ENCODE measurements at places on chromosomes 1 and 21.

DNA sequence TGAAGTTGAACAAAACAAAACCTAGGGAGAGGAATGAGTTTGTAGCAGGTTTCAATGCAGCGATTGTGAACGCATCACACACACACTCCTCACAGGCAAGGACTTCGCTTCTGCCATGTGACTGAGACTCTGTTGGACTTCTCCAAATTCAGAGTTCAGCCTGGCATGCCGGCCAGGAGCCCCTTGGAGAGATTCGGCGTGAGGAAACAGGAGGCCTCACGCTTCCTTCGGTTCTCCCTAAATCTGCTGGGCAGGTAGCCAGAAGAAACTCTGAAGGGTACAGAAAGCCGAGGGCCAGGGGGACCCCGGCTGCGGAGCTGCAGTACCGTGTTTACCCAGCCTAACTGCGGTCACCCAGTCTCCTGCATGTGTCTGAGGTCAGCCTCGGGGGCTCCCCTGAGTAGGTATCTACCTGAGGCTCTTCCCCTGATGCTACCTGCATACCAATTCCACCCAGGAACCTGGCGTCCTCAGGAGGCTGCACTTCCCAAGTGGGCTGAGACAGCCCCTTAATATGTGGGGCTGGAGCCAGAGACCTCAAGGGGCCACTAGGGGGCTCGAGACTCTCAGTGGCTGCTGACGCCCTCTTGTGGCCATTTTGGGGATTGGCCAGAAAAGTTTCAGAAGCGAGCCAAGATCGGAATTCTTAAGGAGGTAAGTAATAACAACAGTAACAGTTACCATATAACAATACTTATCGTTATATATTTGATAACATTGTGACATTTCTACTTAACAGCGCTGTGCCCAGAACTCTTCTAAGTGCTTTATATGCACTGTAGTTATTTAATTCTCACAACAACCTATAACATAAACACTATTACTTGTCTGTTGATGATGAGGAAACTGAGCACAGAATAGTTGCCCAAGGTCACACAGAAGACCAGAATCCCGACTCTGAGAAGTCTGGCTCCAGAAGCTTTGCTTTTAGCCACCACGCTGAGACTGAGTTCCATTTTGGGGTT, 2.7 kb upstream of the ANXA9 start:
- peak; percentile 88 for DNase-seq

DNA sequence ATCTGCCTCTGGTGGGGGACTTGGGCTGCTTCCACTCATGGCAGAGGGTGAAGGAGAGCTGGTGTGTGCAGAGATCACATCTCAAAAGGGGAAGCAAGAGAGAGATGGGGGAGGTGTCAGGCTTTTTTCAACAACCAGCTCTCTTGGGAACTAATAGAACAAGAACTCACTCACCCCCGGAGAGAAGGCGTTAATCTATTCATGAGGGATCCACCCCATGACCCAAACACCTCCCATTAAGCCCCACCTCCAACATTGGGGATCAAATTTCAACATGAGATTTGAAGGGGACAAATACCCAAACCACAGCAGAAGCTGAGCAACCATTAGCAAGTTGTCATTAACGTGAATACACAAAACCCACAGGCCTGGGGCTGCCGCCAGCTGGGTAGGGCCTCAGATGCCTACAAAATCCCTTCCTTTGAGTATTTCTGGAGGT, 12.0 kb upstream of the VWA5B1 start:
- no peak for DNase-seq

GRCh38 chr1:51570063-51570710, 46.7 kb upstream of the OSBPL9 start:
- no peak for DNase-seq

- DNase-seq = no peak
These were observed 2.2 kb downstream of the NHLH1 start for GRCh38 chr1:160369087-160369486.

GRCh38 chr1:239963856-239964255, 127.8 kb upstream of the FMN2 start:
- DNase-seq = no peak

- no peak for DNase-seq
These were observed 1.6 kb downstream of the CYB5R1 start for GRCh38 chr1:202965422-202965821.

DNA sequence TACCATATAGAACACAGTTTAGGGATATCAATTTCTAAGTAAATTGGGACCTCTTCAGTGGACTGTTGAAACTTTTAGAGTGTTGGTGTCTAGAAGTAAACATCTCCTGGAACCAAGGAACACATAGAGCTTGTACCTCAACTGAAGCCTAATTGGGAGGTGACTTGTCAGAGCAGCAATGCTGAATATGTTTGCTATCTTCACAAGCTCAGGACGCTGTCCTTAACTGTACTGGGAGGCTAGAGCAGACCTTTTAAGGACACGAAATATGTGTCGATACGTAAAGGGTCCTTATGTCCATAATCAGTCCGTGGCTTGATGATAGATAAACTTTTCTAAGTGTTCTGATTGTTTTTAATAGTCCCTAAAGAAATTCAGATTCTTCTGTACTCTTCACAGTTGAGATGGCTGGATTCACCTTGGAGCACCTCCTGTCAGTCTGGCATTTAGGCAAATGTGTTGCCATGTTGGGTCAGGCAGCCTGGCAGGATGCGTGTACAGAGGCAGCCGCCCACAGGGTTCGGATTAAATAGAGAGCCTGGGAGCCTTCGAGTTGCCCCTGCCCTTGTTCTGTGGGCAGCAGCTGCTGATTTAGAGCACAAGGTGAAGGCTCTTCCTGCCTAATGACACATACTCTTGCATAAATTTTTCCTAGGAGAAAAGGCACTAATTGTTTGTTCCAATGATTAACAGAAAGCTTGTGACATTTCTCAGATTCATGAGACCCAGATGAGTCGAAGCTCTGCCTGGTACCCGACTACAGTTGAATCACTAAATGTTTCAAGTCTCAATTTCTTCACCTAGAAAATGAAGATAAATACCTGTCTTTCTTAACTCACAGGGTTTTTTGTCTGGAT, 3.6 kb downstream of the ACTN2 start:
- DNase-seq = peak; percentile 22

DNA sequence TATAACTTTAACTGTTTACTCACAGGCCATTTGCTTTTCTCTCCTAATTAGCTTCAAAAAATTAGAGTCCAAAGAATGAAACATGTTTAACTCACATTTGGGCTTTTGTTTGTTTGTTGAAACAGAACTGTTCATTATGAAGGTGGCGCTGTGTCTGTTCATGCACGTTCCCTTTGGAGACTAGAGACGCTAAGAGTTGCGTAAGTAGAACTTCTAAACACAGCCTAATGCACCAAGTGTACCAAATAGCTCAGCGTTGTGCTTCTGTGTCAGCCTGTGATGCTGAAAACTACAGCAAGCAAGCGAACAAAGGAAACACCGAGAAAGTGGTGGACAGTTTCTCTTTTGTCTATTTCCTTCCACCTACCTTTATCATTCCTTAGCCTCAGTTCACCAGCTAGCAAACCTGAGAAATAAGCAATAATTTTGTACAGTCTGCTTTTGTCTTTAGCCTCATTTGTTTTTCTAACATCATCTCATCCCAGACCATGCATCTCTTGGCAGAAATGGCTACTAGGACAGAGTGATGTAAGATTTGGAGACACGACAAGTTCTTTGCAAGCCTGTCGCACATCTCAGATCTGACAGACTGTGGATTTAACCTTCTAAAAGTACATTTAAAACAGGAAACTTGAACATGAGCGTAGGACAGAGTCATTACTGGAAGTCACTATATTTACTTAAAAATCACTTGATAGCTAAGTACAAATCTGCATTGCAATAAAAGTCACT, 375.1 kb downstream of the RYR2 start:
- DNase-seq = no peak

GRCh38 chr1:10444795-10445397, 4.9 kb upstream of the CORT start:
- DNase-seq = no peak

DNA sequence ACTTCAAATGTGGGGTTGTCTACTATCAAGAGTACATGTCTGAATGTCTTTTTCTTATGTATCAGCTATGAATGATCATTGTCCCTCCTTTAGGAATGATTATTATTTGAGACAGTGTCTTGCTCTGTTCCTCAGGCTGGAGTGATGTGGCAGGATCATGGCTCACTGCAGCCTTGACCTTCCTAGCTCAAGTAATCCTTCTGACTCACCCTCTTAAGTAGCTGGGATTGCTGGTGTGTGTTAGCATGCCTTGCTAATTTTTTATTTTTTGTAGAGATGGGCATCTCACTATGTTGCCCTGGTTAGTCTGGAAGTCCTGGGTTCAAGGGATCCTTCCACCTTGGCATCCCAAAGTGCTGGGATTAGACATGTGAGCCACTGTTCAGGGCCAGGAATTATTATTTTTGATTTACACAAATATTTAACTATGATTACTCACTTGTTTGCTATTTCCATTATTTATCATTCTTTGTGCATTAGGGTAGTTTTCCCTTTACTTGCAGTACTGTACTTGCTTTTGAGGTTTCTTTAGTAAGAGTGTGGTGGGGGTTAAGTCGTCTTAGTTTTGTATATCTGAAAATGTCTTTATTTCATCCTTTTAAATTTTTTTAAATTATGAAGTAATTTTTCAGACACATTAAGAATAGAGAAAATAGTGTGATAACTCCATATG, 12.8 kb downstream of the S100A7 start:
- peak; percentile 16 for DNase-seq

DNA sequence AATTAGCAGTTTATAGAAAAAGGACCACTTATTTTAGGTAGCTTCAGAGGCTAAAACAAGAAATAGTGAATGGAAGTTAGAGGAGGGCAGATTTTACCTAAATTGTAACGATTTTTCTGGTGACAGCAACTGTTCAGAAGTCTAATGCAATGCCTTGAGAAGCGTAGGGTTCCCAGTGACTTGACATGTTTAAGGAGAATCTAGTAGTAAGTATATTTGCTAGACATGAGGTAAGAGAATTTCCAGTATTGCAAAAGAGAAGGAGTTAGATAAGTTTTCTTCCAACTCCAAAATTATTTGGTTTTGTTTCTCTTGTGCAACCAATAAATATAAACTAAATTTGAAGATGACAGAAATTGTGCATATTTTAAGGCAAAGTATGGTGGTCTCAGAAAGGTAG, 140.0 kb downstream of the SMYD3 start:
- no peak for DNase-seq

DNA sequence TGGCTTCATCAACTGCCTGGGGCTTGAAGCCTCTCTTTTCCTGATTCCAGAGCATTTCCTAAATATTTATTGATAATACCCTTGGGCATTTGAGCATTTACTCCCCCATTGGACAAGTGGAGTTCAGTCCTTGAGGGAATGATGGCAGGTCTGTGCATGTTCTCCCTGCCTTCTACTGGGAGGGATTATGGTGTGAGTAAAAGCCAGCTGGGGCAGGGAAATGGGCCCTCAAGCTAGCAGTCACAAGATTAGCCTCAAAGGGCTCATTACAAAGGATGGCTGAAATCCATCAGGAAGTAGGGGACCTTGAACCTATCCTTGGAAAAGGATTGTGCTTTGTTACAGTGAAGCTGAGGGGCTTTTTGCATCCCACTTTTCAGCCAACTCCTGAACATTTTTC, 24.2 kb upstream of the OSBPL9 start:
- no peak for DNase-seq

GRCh38 chr1:163074004-163074403, 4.8 kb downstream of the RGS4 start:
- no peak for DNase-seq

GRCh38 chr1:59229138-59229537, 67.8 kb upstream of the FGGY start:
- peak; percentile 35 for DNase-seq

- no peak for DNase-seq
These were observed 18.4 kb upstream of the LRRC3 start for GRCh38 chr21:44436958-44437357.

DNA sequence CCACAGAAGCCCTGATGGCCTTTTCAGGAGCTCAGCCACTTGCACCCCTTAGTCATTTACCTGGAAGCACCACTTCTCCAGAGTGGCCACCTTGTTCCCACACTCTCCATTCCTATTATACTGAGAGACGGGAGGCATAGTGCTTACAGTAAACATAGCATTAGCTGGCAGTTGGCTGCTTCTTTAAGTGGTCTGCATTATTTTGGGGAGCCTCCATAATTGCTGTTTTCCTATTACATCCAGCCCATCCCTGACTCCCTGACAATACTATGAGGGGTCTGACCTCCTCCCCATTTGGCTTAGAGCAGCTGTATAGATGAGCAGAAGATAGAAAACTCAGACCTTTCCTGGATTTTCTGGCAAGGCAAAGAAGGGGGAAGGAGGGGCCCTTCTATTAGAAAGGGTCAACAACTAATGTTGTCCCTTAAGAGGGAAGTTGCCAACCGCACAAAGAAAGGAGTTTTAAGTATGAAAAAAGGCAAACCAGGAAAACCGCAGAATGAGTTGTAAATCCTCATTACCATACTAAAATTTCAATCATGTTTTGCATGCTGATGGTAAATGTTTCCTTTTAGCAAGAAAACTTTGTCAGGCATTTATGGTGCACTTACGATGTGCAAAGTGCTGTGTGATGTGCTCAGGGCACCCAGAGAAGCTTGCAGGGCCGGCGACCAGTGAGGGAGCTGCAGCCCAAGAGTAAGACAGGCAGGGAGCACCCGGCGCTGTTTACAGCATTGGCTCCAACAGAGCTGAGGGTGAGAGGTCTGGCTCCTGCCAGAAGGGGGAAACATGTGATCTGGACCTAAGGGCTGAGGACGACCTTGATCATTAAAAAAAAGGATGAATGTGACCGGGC, 167.3 kb downstream of the ZZZ3 start:
- DNase-seq = peak; percentile 3

DNA sequence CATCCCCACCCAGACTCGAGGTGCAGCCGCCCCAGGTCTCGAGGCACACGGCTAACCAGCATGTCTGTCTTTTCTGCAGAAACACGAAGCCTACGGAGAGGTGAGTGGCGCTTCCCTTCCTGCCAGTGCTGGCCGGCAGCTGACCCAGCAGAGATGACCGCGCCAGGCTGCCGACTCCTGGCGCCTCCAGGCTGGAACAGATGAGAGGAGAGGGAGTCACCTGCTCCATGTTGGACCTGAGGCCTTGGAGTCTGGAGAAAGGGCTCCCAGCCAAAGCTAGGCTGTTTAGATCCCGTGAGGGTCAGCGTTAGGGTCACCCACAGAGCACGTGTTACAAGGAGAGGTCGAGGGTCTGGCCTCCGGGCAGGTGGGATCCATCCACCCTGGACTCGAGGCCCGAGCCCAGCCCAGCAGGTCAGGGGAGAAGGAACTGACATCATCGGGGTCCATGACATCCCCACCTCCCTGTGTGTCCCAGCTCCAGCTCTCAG, 14.9 kb downstream of the COL6A2 start:
- DNase-seq = no peak

DNA sequence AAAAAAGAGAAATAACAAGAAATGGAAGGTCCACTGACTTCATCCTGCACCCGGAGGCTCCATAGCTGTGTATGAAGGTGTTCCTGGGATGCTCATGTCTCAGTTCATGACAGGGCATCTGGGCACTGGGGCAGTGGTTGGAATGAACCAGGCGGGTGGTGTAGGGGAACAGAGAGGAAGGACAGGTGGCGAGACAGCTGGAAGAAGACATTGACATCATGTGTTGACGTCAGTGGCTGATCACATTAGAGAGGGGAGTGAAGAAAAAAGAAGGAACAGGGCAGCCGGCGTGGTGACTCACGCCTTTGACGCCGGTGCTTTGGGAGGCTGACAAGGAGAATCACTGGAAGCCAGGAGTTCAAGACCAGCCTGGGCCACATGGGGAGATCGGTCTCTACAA, 50.1 kb downstream of the HUNK start:
- no peak for DNase-seq
